Germinal center (tissue), 1 donor: ENCODE measurements at places on chromosomes 12 and 14.

- DNase-seq: no peak
Measured at GRCh38 chr14:88023658-88024187, 18.8 kb downstream of the GPR65 start.

- DNase-seq: no peak
Measured at GRCh38 chr14:30603402-30603801, 18.7 kb upstream of the SCFD1 start.

DNA sequence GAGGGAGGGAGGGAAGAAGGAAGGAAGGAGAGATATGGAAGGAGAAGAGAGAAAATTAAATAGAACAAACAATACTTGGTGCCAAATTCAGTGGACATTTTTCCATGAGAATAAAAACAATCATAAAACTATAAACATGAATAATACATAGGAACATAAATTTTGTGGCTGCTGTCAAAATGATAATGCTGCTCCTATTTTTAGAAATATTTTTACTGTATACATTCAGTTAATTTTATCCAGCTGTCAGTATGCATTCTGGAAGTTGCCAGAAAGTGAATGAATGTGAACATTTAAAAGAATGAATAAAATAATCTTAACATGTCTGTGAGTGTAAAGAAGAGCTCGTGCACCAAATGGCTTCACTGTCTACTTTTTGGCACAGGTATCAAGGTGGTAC lies 13.9 kb upstream of the PCED1B start:
- no peak for DNase-seq

DNA sequence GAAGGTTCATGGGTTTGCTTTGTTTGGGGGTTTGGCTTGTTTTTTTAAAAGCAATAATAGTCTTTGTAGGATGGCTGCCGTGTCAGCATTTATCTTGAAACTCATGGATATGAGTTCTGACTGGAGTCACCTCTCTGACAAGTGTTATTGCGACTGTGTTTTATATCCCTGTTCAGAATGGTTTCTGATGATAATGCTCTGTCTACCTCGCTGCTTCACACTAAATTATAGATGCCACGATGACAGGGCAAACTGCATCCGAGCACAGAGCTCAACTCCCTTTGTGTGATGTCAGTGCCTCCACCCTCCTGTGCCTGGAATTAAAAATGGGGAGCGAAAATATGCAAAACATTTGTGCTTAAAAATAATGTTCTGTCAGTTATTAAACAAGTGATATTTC lies 250.8 kb downstream of the EGLN3 start:
- no peak for DNase-seq

DNA sequence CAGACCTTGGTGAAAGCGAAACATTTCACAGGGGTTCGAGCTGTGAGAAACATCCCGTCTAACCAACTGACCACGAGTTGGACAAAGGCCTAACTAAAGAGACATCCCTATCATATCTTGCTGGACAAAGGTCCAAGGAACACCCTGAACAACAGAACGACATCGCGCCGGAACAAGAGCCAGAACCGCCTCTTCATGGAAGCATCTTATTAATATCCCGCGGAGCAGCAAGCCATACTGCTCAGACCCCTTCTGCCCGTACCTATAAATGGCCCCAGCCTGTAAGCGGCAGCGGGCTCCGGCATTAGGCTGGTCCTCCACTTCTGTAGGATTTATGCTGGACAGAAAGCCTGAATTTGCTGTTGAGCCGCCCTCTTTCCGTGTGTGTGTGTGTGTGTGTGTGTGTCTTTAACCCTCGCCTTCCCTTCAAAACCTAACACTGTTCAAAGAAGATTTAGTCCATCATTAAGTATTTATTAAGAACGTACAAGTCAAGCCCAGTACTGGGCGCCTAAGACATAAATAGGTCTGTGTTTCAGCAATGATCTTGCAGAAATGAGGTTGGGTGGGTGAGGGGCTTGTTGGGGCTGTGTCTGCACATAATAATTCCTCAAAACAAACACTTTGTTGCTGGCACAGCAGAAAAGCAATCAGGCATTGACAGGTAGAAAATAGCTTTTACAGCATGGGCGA lies 1.9 kb downstream of the SLC6A15 start:
- DNase-seq: no peak

GRCh38 chr12:94133964-94134795 lies 14.2 kb upstream of the PLXNC1 start:
- DNase-seq: peak; percentile 35

GRCh38 chr12:93059288-93059687 lies 130.2 kb upstream of the EEA1 start:
- no peak for DNase-seq

- DNase-seq: no peak
Measured at GRCh38 chr12:90245391-90245790, 536.8 kb upstream of the ATP2B1 start.

- DNase-seq: no peak
Measured at GRCh38 chr12:119301379-119301778, 33.1 kb upstream of the CCDC60 start.

GRCh38 chr12:1481906-1482305 lies 112.5 kb downstream of the FBXL14 start:
- DNase-seq: no peak

DNA sequence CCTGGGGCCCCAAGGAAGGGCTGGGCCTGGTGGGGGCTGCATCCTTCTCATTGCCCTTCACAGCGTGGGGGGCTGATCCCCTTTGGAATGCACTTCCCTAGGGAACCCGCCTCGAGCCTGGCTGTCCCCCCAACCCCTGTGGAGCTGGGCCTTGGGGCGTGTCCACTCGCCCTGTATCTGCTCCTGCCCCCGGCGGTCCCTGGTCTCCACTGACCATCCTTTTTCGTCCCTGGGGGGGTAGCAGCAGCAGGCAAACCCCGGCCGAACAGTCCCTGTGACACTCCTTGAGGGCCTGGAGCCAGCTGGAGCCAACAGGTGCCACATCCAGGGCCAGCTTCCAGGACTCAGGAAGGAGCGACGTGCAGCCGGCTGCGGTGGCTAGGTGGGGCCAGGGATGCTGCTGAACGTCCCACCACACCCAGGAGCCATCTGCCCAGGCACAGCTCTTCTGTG lies 9.4 kb upstream of the GPR132 start:
- DNase-seq: no peak

GRCh38 chr12:19575337-19576243 lies 136.3 kb downstream of the AEBP2 start:
- DNase-seq: no peak

DNA sequence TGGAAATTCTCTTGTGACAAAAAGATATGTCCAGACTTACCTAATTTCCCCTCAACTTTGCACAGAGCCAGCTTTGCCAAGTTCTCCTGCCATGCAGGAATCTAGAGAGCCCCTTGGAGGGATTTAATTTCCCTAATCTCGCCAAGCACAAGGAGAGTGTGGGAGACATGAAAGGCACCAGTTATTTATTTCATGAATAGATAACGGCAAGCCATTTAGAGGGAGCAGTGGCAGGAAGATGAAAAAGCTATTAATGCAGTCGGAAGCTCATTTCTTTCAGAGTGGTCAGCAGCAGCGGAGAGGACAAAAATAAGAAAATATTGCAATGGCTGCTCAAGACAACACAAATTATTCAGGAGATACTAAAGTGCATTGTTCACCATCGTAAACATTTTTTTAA lies 150.9 kb upstream of the WSCD2 start:
- no peak for DNase-seq

DNA sequence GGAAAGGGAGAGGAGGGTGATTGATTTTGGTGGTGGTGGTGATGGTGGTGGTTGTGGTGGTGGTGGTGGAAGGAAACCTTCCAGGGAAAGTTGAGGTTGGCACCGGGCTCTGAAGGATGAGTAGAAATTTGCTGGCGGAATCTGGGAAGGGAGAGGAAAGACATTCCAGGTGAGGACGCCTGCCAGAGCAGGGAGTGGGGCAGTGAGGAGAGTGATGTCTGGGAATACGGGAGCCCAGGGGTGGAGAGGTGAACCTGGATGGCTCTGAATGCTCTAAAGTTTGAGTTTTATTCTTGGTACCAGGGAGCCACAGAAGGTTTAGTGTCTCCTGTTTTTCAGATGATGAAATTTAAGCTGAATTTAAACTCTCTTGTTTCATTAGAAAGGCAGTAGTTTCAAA lies 16.0 kb downstream of the CHST11 start:
- DNase-seq: no peak

DNA sequence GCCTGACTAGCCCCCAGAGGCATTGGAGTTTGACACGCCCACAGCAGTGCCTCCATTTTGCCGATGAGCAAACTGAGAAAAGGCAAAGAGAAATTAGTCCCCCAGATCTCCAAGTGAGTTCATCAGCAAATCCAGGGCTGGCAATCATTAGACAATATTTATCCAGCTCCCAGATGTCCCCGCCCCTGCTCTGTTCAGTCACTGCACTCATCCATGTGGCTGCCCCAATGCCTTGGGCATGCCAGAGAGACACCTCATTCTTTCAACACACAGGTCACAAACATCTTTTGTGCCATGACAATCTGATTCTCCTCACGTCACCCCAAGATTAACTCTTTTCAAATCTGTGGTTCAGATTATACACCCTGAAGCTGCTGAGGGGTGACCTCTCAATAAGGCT lies 43.5 kb downstream of the DPF3 start:
- no peak for DNase-seq

DNA sequence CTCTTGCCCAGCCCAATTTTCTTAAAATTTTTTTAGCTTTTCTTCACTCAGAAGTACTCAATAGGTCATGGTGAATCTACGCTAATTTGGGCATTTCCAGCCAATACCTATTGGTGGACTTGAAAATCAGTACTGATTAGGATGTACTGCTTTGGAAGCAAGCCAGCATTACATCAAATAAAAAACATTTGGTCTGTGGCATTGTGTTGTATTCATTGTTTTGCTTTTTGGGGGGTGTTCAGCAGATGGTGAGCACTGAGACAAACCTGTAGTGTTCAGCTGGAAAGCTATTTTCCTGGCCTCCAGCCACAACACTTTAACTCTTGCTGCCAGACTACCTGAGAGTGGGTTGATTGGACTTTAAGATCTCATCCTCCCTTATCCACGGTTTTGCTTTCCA lies 4.0 kb downstream of the MAPKAPK5 start:
- DNase-seq: no peak

DNA sequence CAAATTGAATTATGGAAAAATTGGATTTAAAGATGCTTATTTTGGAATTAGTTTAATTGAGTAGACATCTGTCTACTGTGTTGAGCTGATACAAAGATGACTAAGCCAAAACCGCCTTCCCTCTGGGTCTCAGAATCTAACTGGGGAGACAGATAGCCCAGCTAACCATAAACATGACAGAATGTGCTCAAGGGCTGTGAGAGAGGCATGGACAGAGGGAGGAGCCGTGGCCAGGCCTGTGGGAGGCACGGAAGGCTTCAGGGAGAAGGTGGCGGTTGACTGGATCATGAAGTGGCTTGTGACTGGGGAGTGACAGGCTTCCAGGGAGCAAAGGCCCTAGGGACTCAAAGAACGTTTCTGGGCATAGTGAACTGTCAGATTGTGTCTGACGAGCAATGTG lies 74.6 kb downstream of the DACT1 start:
- DNase-seq: no peak

DNA sequence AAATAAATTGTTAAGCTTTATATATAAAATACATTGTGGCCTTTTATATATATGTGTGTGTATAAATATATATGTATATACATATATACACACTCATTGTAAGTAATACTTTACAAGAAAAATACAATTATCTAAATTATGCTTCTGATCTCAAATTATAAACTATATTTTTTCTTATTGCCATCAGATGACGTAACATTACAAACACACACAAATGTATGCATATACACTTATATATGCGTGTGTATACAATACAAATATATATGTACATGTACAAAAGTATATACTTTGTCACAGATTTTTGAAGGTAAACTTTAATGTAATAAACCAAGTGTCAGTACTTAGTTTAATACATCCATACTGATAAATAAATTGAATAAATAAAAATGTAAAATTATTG lies 278.9 kb upstream of the LMO3 start:
- DNase-seq: no peak

DNA sequence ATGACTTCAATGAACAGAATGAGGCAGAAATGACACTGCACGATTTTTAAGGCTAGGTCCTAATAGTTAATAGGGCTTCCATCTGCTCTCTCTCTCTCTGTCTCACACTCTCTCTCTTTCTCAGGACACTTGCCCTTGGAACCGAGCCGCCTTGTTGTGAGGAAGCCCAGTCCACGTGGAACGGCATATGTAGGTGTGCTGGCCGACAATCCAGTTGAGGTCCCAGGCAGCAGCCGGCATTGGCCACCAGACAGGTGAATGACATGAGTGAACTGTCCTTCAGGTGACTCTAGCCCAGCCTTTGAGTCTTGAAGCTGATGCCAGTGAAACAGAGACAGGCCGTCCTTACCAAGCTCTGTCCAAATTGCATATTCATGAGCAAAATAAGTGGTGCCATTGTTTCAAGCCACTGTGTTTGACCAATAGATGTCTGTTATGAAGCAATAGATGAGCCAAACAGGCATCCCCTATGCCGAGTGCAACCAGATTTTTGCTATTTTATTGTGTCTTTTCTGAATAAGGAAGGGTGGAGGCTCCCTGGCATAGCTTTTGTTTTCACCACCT lies 217.5 kb upstream of the LHX5 start:
- no peak for DNase-seq

- no peak for DNase-seq
Measured at GRCh38 chr12:104356231-104357115, 52.9 kb downstream of the EID3 start.

DNA sequence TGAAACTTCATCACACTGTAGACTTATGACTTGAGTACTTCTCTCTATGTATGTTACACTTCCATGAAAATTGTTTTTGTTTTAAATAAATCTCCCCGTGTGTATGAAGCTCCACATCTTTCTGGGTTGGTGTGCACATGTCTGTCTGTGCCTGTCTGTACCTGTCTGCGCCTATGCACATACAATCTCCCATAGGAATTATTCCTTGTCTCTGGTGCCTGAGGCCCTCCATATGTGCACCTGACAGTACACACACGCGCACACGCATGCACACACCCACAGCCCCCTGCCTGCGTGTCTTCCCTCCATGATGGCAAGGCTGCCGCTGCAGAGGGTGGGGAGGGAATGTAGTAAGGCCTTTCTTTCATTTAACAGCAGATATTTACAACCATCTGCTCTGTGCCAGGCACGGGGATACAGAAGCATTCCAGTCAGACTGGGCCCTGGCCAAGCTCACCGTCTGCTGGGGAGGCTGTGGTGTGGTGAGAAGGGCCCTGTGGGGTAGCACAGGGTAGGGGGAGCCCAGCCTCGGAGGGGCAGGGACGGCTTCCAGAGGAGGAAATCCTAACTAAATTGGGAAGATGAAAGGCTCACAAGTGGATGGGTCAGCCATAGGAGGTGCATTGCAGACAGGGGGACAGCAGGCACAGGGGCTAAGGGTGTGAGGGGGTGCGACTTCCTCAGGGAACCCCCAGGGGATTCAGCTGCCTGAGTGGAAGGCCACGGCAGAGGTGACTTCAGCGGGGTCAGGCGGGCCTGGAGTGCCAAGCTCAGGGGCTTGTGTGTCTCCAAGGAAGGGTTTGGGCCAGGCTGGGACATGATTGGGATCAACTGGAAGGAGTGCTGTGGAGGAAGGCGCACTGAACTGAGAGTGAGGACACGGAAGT lies 26.1 kb downstream of the KRT8 start:
- no peak for DNase-seq
